ENCODE measurements at places on chromosomes 1 and 21.
A peak's percentile ranks its signal among the peaks of the same experiment; 100 is the strongest.

DNA sequence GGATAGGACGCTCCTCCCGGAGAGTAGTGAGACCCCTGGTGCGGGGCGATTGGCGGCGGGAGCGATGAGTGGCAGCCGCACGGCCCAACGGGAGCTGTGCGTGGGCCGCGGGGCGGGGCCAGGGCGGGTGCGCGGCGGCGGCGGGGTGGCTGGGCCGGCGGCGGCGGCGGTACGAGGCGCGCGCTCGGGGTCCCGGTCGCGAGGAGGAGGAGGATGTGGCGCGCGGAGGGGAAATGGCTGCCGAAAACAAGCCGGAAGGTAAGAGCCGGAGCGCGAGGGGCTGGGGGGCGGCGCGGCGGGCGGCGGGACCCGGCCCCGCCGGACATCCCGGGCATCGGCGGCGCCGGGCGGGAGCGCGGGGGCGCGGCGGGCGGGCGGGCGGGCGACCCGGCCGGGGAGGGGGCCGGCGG lies at the start of gene CAMTA1:
Gene CAMTA1 (plus strand): TSS at position 137 of the 410 bp plus-strand sequence. CDS start 77 bp downstream, at position 214.
- no peak for DNase-seq

DNA sequence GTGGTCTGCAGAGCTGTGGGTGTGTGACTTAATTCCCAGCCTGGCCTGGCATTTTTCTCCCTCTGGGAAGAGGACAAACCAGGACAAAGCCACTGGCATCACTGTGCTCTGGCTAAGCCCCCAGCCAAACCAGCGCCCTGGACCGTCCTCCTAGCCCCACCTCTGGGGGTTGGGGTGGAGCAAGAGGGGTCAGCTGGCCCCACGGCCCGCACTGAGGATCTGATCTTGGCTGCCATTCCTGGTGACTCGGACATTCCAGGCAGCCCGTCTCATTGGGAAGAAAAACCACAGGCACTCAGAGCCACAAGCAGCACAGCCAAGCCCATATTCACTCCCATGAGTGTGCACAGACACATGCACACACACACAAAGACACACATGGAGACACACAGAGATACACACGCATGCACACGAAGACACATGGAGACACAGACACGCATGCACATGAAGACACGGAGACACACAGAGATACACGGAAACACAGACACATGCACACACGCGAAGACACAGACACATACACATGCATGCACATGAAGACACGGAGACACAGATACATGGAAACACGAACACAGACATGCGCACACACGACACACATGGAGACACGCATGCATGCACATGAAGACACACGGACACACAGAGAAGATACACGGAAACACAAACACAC lies 2.3 kb upstream of the MXRA8 start:
- peak; percentile 89 for DNase-seq

DNA sequence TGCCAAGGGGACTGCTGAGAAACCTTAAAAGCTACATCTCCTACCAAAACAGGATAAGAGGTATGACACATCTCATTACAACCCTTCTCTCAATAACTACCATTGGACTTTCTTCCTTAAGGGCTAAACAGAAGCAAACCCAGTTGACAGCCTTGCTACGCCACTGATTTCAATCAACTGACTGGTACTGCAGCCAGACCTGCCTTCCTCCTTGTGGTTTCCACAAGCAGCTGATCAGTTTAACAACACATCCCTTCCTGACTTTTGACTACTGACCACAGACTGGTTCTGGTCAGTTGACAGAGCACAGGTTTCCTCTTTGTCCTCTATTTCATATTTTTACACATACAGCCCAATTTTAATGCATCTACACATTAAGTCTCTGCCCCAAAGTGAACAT lies 108.8 kb downstream of the ADAMTS1 start:
- no peak for DNase-seq

GRCh38 chr21:29055080-29055479 lies 18.4 kb downstream of the CCT8 start:
- DNase-seq = no peak

DNA sequence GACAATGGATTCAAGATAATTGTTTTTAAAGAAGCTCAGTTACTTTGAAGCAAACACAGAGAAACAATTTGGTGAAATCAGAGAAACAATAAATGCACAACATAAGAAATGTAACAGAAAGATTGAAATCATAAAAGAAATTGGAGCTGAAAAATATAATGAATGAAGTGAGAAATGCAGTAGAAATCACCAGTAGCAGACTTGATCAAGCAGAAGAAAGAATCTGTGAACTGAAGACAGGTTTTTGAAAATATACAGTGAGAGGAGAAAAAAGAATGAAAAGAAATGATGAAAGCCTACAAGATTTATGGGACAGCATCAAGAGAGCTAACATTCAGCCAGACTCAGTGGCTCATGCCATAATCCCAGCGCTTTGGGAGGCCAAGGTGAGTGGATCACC lies 4.2 kb upstream of the SELP start:
- no peak for DNase-seq

DNA sequence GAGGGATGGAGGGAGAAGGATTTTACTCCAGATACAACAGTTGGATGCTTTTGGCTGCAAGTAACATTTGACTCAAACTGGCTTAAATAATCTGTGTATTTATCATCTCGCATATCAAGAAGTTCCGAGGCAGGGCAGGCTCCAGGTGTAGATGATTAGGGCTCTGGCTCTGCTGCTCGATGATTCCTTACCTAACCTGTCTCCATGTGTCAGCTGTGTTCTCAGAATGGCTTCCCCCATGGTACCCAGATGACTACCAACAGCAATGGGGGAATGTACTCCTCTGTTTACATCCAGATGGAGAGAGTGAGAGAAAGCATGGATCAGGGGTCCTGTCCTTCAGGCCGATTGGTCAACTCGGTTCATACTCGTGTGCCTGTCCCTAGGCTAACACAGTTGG lies 90.4 kb upstream of the AKT3 start:
- no peak for DNase-seq

GRCh38 chr21:20151741-20152140 lies 846.5 kb upstream of the NCAM2 start:
- no peak for DNase-seq
